ENCODE measurements at places on chromosomes 7 and 10. TPM values are rescaled to one million over a fixed set of nuclear protein-coding genes. Genes with fewer than 3 reads are reported as not detected.

DNA sequence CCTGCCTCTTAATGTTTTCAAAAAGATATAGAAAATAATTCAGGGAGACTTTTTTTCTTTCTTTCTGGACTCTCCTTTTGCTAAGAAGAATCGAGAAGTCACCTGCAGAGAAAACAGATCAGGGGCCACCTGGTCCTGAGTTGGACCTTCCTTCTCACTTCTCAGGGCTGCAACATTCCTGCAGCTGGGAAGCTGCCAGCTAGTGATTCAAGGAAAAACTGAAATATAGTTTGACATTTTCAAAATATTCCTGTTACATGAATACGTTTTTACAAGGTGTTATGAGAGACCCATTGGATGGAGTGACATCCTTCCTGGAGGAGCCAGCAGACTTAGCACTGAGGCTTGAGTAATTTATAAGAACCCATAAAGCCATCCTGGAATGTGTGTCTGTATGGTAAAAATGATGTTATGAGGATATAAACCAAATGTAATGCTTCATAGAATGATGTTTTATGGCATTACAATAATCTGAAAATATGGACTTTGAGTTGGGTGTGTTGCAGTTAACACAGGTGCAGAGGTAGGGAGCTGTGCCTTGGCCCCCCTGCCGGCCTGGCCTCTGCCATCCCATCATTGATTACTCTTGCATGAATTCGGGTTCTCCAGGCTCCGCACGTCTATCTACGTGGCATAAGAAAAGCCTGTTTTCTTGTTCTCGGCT lies 149.7 kb downstream of the PAXIP1 start:
- H3K27me3 ChIP-seq = peaks cover 20% of the 10 kb centered on the region
- no peak for DNase-seq
- no peak overlapping the region for H3K27ac ChIP-seq
- no peak overlapping the region for H3K4me3 ChIP-seq

SEMA4G gene
- not detected for polyA plus RNA-seq

GRCh38 chr10:75826846-75827245 lies 395.4 kb downstream of the LRMDA start:
- no peak overlapping the region for H3K27ac ChIP-seq
- H3K4me3 ChIP-seq = no peak overlapping the region
- H3K4me1 ChIP-seq = no peaks in the 10 kb centered on the region
- no peak for DNase-seq
- no peaks in the 10 kb centered on the region for H3K36me3 ChIP-seq
- H3K27me3 ChIP-seq = no peaks in the 10 kb centered on the region

DNA sequence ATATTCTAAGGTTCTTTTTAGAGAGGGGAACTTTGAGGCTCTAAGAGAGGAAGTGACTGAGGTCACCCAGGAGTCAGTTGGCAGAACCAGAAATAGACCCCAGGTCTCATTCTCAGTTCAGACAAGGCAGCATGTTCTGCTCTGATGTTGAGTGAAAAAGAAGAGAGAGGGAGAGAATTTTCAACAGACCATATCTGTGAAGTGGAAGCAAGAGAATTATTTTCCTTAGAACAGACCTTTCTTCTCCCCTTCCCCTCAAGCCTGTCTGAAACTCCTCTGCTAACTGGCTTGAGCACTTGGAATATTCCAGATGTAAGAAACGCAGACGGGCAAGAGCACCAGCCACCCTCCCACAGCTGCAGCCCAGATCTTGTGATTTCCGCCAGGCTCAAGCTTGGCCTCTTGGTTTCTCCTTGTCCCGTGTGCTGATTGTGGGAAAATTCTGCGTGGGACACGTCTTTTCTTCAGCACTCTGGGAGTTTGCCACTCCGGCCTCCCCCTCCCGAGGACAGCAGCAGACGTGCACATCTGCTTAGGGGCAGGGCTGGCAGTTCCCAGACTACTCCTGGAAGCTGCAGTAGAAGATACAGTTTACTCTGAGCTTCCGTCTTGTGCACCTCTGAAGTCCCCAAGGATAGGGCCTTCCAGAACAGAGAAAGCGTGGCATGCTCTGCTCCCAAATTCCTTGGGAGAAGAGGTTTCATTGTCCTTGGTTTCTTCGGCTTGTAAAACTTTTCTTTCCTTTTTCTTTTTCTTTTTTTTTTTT lies 22.7 kb upstream of the IKZF1 start:
- no peaks in the 10 kb centered on the region for H3K36me3 ChIP-seq
- H3K27me3 ChIP-seq = no peaks in the 10 kb centered on the region
- peak; percentile 64 for DNase-seq
- peaks cover 87% of the 10 kb centered on the region for H3K4me1 ChIP-seq
- peak overlapping the region; percentile 92 for H3K27ac ChIP-seq

ASAH2B gene
- polyA plus RNA-seq = 0.99 TPM

GRCh38 chr7:5507013-5507412 lies 83.4 kb upstream of the TNRC18 start:
- no peaks in the 10 kb centered on the region for H3K36me3 ChIP-seq
- H3K27ac ChIP-seq = peak overlapping the region; percentile 21
- H3K27me3 ChIP-seq = no peaks in the 10 kb centered on the region
- no peak overlapping the region for H3K4me3 ChIP-seq

JAKMIP3 gene
- not detected for polyA plus RNA-seq

- H3K4me3 ChIP-seq = no peak overlapping the region
- no peaks in the 10 kb centered on the region for H3K27me3 ChIP-seq
- no peak overlapping the region for H3K27ac ChIP-seq
- no peaks in the 10 kb centered on the region for H3K36me3 ChIP-seq
- DNase-seq = no peak
Observed at GRCh38 chr7:139906879-139907278, 77.8 kb downstream of the TBXAS1 start.

GRCh38 chr7:101677797-101678479 lies 48.8 kb upstream of the MYL10 start:
- no peaks in the 10 kb centered on the region for H3K36me3 ChIP-seq
- no peak overlapping the region for H3K4me3 ChIP-seq
- no peak for DNase-seq
- no peak overlapping the region for H3K27ac ChIP-seq

COL1A2 gene
- not detected for polyA plus RNA-seq

GRCh38 chr7:2175514-2175913 lies 57.2 kb downstream of the MAD1L1 start:
- peaks cover 11% of the 10 kb centered on the region for H3K4me1 ChIP-seq
- no peak overlapping the region for H3K4me3 ChIP-seq
- H3K27ac ChIP-seq = no peak overlapping the region
- DNase-seq = no peak
- H3K36me3 ChIP-seq = peaks cover 25% of the 10 kb centered on the region

Measured in naive B cell (primary cell).